Stimulated activated CD8-positive, alpha-beta memory T cell treated with anti-CD3 and anti-CD28 coated beads, Interleukin-4, amount 100 ng/mL, for 1 hour (primary cell): ENCODE measurements at places on chromosomes 2 and 18.

DNA sequence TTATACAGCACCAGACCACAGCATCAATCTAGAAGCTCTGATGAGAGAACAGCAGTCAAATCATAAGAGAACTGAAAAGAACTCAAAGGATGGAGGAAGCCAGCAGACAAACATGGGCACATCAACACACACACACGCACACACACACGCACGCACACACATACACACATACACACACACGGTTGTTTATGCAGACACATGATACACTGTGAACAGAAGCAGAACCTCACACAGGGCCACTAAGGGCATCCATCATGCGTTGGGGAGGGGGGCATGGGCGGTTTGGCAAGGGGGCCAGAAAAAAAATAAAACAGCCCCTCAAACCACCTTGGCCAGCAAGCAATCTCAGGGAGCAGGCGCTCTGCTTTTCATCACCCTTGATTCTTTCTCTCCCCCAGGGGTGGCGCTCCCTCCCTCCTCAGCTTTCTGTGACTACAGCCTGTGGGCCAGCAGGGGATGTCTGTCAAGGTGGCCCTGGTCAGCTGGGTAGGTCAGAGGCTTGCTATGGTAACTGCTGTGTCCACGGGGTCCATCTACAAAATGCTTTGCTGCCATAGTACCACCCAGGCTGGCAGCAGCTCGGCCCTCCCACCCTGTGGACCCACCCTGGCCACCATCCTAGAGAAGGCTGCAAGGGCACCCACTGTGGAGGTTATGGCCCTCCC is 318.0 kb downstream of the CELF4 start:
- DNase-seq: no peak

GRCh38 chr18:35174745-35175144 is 66.1 kb upstream of the ZNF397 start:
- no peak for DNase-seq

- DNase-seq: no peak
Measured at GRCh38 chr2:45105050-45105582, 95.9 kb upstream of the SIX2 start.

GRCh38 chr2:14354231-14354630 is 278.3 kb upstream of the LRATD1 start:
- DNase-seq: no peak
